ENCODE measurements at places on chromosomes 12 and 14.

DNA sequence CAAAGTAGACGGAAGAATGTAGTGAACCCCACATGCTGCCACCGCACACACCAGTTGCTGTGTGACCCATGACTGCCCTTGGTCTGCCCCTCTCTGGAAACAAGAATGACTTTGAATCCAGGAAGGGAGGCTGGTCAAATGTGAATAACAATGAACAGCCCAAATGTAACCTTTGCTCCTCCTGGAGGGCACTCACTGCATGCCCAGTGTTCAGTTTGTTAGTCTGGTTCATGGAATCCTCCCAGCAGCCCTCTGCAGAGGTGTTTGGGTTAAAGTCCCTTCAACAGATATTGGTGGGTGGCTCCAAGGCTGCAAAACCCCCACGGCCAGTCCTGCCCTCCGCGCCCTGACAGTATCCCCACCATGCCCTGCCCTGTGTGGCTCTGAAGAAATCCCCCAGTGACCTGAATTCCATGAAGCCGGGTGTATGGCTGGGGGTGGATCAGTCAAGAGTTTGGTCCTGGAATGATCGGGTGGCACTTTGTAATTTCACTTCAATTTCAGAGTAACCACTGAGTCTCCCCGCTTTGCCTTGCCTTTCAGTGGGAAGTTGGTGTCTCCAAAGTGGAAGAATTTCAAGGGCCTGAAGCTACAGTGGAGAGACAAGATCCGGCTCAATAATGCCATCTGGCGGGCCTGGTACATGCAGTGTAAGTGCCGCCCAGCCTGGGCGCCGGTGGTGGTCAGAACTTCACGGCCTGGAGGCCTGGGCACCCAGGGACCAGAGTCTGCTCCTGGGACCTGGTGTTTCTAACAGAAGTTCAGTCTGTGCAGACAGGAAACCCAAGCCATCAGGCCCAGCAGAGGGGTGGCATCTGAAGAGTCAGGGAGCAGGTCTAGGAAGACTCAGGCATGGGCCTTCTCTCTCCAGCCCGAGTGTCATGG, 47.1 kb downstream of the IL31 start:
- DNase-seq, result no peak

DNA sequence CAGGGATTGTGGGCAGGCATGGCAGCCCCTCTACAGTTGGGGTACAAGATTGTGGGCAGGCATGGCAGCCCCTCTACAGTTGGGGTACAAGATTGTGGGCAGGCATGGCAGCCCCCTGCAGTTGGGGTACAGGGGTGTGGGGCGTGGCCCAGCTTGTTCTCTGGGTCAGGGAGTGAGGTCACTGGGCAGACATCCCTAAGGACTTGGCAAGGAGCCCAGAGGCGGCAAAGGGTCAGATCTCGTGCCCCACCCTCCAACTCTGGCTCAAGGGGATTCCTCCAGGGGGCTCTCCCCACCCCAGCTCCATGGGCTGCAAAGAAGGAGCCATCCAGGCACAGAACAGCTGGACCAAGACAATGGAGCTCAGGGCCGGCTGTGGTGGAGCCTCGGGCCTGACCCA, 25.8 kb upstream of the NUDT14 start:
- DNase-seq, result no peak

- no peak for DNase-seq
Measured at GRCh38 chr14:33452995-33453394, 497.9 kb downstream of the EGLN3 start.

- DNase-seq, result no peak
Measured at GRCh38 chr12:6539707-6540134, 5.4 kb downstream of the GAPDH start.

- no peak for DNase-seq
Measured at GRCh38 chr14:50835280-50835679, 4.3 kb upstream of the NIN start.

- DNase-seq, result no peak
Measured at GRCh38 chr12:52584156-52584682, 10.6 kb upstream of the KRT74 start.

DNA sequence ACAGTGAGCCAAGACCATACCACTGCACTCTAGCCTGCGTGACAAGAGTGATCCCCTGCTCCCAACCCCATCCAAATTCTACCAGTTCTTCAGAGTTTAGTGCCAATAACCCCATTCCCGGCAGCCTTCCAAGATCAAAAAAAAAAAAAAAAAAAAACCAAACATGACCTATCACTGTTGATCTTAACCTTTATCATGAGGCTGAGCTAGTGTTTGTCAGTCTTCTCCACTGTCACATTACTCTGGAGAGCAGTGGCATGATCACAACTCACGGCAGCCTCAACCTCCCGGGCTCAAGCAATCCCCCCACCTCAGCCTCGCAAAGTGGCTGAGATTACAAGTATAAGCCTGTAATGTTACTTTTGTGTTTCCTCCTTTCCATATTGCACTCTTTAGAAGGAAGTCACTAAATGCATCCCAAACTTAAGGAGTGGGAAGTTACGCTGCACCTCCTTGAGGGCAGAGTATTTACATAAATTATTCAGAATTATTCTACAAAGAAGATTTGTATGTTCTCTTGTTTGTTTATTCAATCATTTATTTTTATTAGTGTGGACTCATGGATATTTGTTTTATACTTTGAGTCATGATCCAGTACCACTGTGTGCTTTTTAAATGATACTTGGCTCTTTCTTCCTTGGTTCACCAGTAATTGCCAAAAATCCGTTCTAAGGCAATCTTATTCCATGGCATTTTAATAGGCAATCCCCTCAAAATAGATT, 31.5 kb upstream of the FAM222A start:
- no peak for DNase-seq

DNA sequence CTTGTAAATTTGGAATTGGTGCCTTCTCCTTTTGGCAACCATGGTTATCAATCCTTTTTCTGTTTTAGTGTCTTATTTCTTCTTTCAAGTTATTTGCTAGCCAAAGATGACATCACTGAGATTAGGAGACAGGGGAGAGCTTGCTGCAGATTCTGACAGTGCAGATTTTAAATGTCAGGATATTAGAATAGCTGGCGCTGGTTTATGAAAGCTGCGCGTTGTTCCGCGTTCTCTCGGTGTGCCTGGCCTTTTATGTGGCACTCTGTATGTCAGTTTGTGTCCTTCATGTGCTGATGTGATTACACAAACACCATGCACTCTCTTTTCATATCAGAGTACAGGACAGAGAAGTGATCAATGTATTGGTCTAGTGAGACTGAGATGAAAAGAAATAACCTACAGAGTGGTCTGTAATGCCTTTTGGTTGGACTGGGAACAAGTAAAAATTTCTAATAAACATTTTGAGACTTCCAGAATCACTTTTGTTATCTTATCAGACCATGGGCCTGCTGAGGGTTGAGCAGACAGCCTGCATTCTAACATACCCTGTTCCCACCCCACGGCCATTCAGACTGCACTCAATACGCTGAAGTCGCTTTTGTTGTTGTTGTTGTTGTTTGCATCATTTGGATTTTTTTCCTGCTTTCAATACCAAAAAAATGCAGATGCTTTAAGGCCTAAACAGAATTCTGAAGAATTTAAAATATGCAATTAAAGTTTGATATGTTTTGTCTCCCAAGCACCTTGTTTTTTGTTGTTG, 49.7 kb upstream of the TRAF3 start:
- no peak for DNase-seq

DNA sequence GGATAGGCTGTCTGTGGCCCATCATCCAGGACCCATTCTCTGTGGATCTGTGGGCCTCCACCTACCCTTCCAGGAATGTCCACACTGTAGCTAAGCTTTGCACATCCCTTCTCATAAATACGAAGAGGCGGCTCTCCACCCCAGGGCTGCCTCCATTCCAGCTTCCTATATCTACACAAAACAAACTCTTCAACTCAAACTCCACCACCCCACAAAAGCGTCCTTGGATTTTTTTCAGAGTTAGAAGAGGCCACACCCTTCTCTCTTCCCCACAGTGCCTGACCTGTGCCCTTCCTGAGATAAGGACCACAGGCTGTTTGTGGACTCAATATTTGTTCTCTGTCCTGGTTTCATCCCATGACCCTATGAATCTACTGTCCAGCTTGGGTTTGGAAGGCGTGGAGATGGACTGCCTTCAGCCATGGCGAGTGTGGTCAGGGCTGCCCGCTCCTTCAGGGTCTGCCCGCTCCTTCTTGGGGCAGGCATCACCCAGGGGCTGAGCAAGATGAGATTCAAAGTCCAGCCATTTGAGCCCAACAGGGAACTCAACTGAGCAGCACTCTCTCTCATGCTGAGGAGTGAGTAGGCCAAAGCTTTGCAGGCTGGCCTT, 13.0 kb upstream of the SERPINA12 start:
- no peak for DNase-seq

DNA sequence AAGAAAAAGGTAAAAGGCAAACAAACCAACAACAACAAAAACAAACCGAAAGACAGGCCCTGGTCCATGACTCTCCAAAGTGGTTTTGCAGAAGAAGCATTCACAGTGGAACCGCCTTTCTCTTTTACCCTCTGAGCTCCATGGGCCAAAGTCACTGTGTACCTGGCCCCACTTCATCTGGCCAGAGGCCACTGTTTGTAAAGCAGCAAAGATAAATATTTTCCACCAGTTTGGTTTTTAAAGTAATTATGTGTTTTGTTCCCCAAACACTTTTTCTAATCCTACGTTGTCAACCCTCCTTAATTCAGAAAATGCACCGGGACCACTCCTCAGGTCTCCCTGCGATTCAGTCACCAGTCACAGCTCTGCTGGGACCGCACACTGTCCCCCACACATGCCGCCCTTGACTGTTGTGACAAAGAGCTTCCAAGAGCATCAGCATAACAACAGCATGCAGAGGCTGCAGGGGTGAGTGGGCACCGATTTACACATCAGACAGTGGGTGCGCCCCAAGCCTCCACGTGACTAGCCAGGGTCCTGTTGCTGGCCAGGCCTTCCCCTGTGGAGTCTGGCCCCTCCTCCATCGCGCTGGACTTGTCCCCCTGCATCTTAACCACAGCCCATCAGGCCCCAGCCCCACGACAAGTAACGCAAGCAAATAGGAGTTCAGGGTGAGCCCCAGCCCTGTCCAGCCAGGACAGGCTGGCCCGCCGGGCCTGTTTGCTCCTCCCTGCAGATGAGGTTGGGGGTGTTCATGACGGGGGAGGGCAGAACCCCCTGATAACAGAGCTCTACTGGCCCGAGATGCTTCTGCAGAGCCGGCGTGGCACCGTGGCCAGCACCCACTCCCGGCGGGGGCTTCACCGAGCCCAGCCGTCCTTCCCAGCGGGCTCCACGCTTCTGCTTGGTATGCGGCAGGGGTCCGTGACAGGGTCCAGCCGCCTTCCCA, 65.2 kb upstream of the DIO3 start:
- DNase-seq, result no peak

DNA sequence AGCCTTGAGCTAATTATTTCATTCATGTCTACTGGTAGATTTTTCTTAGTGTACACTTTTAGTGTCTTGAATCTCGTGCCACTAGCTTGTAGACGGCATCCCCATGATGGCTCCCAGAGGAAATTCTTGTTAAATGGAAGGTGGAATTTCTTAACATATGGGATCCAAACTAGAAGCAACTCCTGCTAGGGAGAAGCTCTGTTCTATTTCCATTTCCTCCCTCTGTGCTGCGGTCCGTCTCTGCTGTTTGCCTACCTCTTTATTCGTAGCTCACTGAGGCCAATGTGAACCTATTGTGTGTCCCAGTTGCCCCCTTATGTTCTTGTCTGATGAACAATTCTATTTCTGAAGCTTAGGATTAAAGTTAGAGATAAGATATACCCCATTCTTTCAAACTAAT, 588 bp downstream of the PIK3C2G start:
- no peak for DNase-seq

DNA sequence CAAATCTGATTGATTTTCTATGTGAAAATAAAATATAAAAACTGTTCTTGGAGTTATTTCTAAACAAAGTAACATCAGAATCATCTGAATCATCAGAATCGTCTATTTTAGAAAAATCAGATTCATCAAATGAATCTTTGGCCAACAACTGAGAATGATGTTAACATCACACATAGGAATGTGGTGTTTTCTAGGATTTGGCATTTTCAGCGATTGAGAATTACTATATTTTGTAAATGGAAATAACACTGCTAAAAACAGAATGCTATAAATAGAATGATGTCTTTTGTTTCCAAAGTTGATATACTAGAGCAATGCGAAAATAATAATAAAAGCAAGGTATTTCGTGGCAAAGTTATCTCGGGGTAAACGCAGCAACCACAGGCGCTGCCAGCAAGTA, 73.9 kb upstream of the EVL start:
- DNase-seq, result no peak

- DNase-seq, result no peak
Measured at GRCh38 chr12:130456375-130457199, 118.9 kb downstream of the PIWIL1 start.

GRCh38 chr14:61132894-61133293, 148.2 kb downstream of the TMEM30B start:
- DNase-seq, result no peak

DNA sequence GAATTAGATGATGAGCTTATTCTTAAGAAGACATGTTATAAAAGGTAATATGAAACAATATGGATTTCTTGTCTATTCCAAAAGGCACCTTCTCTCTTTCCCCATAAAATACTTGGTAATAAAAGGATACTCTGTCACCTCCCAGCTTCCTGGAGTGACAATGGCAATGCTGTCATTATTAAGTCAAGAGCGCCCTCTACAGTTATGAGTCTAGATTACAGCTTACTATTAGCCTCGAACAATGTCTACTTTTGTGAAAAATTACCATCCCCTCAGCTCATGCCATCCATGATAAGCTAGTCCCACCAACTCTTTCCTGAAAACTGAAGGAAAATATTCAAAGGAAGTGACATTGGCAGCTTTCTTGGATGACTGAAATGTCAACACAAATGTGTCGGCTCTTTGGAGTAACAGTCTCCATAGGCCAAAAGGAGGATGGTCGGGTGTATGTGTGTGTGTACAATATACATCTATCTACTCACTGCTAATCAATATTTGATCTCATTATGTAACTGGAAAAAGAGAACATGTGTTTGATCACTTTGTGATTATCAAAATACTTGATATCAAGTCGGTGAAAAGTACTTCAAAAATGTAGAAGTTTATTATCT, 48.7 kb upstream of the CDKN3 start:
- no peak for DNase-seq

GRCh38 chr14:60968099-60968498, 12.8 kb downstream of the TRMT5 start:
- DNase-seq, result no peak

- no peak for DNase-seq
Measured at GRCh38 chr12:99670635-99671034, 23.1 kb downstream of the GARIN6 start.
